ENCODE measurements at places on chromosomes 3 and 15. TPM values are rescaled to one million over a fixed set of nuclear protein-coding genes. Genes with fewer than 3 reads are reported as not detected.

Gene IDH3A
- polyA plus RNA-seq = 39.7 TPM

Gene CCDC66
- 11.8 TPM for polyA plus RNA-seq

Gene CNTN3
- not detected for polyA plus RNA-seq

DNA sequence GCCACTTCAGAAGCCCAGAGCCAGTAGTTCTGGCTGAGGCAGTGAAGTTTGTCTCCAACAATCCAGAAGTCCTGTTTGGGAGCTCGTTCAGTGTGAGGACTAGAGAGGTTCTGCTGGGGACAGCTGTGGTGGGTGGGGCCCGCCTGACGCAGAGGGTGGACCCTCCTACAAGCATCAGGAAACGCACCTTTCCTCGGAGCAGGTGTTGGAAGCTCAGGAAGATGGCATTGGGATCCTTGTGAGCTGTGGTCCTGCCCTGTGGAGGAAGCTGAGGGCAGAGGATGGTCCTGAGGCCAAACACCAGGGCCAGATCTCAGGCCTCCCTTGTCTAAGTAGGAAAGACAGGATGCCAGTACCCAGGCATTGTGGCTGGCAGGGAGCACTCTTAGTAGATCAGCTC, 5.1 kb downstream of the THPO start:
- no peak overlapping the region for H3K27ac ChIP-seq
- no peaks in the 10 kb centered on the region for H3K4me1 ChIP-seq

GRCh38 chr15:100878648-100879047, 983 bp upstream of the ALDH1A3 start:
- H3K27me3 ChIP-seq = peaks cover 8% of the 10 kb centered on the region
- no peak overlapping the region for H3K4me3 ChIP-seq
- H3K27ac ChIP-seq = no peak overlapping the region
- no peak for DNase-seq
- H3K4me1 ChIP-seq = no peaks in the 10 kb centered on the region

GRCh38 chr3:141877911-141878310, 1.5 kb downstream of the ATP1B3 start:
- peak overlapping the region; percentile 95 for H3K27ac ChIP-seq
- no peak for DNase-seq
- no peak overlapping the region for H3K4me3 ChIP-seq
- no peaks in the 10 kb centered on the region for H3K36me3 ChIP-seq

- DNase-seq = no peak
- no peaks in the 10 kb centered on the region for H3K36me3 ChIP-seq
- no peaks in the 10 kb centered on the region for H3K27me3 ChIP-seq
- H3K4me1 ChIP-seq = no peaks in the 10 kb centered on the region
- no peak overlapping the region for H3K4me3 ChIP-seq
Measured at GRCh38 chr3:64828276-64828675, 140.5 kb upstream of the ADAMTS9 start.

DNA sequence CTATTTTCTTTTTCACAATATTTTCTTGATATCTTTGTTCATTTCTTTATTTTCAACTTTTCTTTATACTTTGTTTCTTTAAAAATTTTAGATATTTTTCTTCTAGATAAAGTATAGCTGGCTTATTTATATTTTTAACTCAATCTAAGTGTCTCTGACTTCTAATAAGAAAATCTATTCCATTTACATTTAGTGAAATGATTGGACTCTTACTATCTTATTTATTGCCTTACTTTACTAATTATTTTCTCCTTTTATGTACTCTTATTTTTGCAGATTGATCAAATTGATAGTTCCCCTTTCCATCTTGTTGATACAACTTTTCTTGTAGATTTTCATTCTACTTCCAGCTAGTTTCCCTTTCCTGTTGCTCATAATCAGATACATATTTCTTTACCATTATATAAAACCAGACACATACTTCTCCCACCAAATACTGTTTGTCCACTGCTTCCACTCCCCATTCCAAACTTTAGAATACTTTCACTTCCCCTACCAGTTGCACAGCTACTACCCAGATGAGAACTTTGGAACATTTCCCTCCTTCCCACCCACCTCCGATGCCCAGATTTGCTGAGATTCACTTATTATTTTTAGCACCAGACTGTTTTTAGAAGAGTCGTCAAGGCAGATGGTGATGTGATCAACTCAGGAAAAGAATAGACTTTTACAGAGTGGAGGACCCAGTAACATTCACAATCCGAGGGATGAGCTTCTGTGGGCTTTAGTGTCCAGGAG, 151.5 kb downstream of the LIPC start:
- H3K4me3 ChIP-seq = no peak overlapping the region
- H3K4me1 ChIP-seq = peaks cover 12% of the 10 kb centered on the region
- no peak for DNase-seq
- no peak overlapping the region for H3K27ac ChIP-seq

- H3K4me1 ChIP-seq = no peaks in the 10 kb centered on the region
- H3K4me3 ChIP-seq = no peak overlapping the region
- no peaks in the 10 kb centered on the region for H3K27me3 ChIP-seq
- H3K36me3 ChIP-seq = peaks cover 5% of the 10 kb centered on the region
Measured at GRCh38 chr3:125238759-125239158, 26.2 kb upstream of the SLC12A8 start.
